T-cell (primary cell): ENCODE measurements at places on chromosomes 6 and 20.

GRCh38 chr6:161162722-161163121 lies 111.1 kb downstream of the AGPAT4 start:
- no peak for DNase-seq

GRCh38 chr20:22455259-22455658 lies 129.1 kb downstream of the FOXA2 start:
- DNase-seq = no peak

GRCh38 chr6:26008470-26008869 lies 45.9 kb downstream of the TRIM38 start:
- DNase-seq = no peak

DNA sequence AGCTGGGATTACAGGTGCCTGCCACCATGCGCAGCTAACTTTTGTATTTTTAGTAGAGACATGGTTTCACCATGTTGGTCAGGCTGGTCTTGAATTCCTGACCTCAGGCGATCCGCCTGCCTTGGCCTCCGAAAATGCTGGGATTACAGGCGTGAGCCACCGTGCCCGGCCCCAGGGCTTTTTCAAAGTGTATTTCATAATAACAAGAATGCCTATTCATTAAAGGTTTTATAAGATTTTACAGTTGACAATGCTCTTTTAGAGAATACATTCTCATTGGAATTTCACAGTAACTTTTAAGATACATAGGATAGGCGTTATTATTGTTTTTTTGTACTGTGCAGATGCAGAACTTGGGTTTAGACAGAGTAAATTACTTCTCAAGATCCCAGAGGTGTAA lies 52.6 kb upstream of the PTPRK start:
- DNase-seq = no peak

DNA sequence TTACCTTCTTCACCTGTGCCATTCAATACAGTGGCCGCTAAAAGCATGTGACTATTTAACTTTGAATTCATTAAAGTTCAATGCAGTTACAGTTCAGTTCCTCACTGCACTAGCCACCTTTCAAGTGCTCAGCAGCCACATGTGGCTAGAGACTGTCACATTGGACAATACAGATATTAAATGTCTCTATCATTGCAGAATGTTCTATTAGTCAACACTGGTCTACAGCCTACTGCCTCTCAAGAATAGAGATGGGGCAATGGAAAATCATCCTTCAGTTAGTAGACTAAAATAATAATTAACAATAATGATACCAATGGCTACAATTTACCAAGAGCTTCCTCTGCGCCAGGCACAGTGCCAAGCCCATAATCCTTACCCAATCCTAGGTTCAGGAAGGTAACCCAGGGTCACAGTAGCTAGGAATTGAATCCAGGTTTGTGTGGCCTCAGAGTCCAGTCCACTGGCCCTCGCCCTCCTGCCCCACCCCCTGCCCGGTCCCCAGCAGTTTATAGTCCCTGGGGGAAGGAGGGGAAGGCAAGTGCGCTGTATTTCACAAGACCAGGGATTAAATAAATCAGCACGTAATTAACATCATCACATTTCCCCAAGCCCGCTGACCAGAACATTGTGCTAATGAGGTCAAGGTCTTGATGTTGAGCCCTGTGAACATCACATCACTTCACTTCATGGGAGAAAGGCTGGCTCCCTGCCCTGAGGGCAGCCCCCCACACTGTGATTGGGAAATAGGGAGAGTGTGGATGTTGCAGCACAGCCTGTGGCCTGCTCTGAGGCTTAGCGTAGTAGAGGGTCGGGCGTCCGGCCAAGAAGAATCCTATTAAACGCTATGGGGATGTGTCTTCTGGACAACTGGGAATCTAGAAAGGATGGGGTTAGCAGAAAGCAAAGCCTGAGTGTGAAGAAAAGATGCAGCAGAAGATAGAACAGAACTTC lies 147.2 kb downstream of the VEGFA start:
- DNase-seq = no peak

GRCh38 chr6:158572653-158573541 lies 13.0 kb downstream of the TMEM181 start:
- DNase-seq = no peak

DNA sequence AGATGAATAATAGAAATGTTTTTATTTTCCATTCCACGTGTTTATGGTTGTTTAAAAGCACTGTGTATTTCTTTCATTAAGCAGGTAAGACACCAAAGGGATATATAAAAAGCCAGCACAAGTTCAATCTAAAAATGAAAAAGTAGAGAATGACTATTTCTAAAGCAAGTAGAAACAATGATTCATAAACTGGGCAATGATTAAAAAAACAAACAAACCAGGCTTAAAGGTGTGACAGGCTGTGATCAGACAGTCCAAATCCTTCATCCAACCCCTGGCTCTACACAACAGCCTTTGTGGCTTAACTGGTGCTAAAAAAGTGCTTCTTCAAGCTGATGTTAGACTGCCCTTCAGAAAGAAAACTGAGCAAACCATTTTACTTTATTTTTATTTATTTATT lies 45.7 kb upstream of the TSHZ2 start:
- no peak for DNase-seq

GRCh38 chr6:142500250-142500786 lies 198.5 kb downstream of the ADGRG6 start:
- no peak for DNase-seq

GRCh38 chr20:15949391-15949790 lies 623.9 kb downstream of the KIF16B start:
- no peak for DNase-seq

GRCh38 chr20:17934141-17934862 lies 34.3 kb downstream of the SNX5 start:
- no peak for DNase-seq

DNA sequence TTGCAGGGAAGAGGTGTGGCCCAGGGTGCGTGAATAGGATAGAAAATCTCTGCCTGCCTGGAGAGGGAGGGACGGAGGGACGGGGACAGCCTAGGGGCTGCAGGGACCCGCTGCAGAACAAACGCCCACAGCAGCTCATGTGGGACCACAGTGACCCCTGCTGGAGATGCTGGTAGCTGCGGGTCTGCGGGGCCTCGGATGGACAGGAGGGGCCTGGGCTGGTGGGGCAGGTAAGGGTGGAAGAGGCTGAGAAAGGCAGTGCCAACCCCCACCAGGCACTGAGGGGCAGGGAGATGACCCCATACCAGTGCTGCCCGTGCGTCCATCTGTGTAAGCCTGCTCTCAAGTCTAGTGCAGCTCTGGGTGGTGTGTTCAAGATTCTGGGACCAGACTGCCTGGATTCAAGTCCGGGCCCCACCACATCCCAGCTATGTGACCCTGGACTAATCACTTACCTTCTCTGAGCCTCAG lies 39.4 kb downstream of the KIAA1755 start:
- DNase-seq = peak; percentile 54

- DNase-seq = no peak
Observed at GRCh38 chr20:18886756-18887155, 73.2 kb downstream of the SCP2D1 start.

GRCh38 chr6:4736371-4736873 lies 39.8 kb upstream of the CDYL start:
- no peak for DNase-seq

DNA sequence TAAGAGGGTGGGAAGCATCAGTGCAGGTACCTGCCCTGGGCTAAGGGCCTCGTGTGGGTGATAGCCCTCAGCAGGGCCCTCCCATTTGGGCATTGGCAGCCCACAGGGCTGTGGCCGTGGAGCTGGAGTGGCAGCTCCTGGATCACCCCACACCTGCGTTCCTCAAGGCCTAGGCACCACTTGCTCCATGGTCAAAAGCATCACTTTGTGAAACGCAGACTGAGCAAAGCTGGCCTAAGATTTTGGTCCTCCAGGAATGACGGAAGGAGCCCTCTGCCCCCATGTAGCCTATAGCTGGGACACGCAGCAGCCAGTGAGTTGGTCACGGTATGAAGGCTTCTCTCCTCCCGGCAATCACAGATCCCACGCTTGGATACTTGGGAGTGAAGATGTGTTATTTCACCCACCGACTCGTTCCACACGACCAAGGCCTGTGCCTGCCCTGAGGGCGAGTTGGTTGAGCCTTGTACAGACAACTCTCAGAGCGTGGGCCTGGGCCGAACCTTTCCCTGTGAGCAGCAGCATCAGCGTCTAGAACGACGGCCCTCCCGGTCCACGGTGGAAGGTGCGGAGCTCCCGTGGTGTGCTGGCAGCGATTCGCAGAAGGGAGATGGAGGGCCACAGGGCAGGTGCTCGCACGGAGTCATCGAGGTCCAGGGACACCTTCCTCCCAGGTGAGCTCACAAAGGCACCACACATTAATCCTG lies 39.7 kb downstream of the THBS2 start:
- DNase-seq = no peak

DNA sequence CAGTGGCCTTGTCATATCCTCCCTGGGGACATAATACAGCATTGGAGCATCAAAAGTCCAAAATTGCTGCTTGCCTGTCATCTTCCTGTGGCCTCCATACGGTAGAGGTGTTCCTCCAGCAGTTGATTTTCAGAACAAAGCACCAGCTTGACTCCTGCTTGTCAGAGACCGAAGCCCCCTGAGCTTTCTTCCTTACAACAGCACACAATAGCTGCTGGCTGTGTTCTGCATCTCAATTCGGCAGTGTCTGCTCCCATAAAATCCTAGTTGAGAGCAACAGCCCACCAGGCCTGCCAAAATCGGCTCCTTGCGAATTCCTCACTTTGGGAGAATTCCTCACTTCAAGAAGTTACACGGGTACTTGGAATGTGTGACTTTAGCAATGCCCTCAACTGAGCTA lies 372.9 kb downstream of the SAMD5 start:
- no peak for DNase-seq
